Left colon (tissue), 2 donors: ENCODE measurements at places on chromosomes 7 and 10.

DNA sequence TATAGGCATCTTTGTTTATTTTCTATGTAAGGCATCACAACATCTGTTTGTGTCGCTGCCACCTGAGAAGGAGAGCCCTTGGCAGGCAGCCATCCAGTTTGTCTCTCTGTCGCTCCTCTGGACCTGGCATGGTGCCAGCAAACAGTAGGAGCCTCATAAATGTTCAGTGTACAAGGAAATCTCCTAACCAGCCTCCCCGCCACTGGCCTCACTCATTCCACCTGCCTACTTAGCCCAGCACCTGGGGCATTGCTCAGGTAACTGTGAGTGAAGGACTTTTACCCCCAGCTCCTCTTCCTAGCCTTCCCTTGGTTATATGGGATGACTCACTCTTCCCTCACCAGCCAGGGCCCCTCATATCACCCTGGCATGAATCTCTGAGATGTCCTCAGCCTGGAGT is 61.7 kb upstream of the NPTX2 start:
- DNase-seq = peak; percentile 64

- no peak for DNase-seq
Observed at GRCh38 chr7:155455776-155456737, 1.9 kb upstream of the EN2 start.

DNA sequence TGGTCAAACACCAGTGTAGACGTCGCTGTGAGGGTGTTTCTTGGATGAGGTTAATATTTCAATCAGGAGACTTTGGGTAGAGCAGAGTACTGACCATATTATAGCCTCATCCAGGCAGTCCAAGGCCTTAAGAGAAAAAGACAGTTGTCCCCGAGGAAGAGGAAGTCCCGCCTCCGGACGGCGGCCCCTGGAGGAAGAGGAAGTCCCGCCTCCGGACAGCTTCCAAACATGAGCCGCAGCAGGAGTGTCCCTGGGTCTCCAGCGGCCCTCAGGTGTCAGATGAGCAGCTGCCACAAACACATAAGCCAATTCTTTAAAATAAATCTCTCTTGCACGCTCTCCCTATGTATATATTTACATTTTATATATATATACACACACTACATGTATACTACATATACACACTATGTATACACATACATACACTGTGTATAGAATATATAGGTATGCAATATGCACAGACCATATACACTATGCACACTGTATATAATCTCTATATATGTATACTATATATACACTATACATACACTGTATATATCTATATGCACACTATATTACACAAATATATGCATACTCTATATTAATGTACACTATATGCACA is 37.5 kb downstream of the PWWP2B start:
- DNase-seq = peak; percentile 51

DNA sequence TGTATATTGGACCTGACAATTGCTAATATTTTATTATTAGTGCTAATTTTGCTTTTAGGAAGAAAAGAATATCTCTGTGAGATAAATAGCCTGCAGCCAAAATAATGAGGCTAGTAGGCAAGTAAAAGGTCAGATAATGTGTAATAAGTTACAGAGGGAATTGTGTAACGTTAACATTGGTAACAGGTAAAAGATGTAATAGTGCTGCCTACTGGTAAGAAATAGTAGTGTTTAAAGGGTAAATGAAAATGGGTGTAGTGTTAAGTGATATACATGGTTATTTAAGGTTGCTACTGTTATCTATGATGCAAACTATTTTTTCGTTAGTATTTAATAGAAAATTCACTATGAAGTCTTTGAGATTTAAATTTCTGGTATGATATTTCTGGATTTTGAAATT is 9.2 kb upstream of the FOXP2 start:
- no peak for DNase-seq

DNA sequence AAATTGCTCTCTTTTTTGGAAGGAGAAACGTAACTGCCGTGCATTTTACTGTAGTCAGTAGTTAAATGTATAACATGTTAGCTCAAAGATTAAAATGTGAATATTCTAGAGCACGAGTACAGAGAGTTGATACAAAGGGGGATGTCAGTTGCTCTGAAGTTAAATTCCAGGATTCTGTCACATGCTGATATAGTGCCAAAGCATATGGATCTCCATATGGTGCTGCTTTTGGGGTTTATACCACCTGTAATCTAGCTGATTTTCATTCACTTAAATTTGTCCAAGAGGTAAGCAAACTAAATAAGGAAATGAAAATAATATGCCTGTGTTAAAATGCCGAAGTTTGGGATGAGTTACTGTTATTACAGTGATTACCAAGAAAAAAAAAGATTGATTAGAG is 298.6 kb downstream of the EXOC4 start:
- no peak for DNase-seq

DNA sequence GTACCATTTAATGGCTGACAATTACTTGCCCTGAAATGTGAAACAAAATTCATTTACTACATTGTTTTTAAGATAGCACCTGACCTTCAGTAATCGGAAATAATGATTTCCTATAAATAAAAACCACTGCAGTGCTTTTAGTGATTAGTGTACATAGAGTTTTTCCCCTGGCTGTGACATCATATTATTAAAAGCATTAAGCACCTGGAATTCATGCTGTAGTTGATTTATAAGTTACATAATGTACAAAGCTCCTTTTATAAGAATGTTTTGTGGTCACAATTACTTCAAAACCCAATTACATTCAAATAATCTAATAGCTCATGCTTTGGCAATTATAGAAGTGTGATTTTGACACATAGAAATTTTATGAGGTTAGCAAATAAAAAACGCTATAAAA is 44.3 kb upstream of the EIF4H start:
- DNase-seq = no peak

DNA sequence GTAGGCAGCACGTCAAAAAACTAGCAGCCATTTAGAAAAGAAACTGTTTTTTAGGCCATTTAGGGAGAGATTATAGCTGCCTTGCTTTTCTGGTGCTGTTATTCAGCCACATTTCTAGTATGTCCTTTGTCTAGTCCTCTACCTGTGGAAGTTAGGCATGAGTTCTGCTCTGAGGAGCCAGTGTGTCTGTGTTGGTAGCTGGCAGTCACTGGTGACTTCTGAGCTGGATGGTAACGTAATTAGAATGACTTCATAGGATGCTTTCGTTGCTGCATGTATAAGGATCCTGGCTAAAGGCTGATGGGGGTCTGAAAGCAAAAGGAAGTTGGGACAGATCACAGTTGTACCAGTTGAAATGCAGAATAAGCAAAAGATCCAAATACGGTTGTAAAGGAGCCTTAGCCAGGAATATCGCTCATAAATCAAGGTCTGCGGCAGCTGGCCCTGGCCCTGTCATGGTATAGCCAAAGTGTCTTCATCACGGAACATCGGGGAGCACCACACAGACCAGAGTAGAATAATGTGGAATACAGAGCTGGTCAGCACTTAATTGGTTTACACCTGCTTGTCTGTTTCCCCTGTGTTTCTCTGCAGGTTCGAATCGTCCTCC is 226.7 kb downstream of the EXOC4 start:
- no peak for DNase-seq

GRCh38 chr10:113788604-113789083 is 37.2 kb downstream of the PLEKHS1 start:
- no peak for DNase-seq

- no peak for DNase-seq
Observed at GRCh38 chr7:103719070-103719469, 270.4 kb downstream of the RELN start.

DNA sequence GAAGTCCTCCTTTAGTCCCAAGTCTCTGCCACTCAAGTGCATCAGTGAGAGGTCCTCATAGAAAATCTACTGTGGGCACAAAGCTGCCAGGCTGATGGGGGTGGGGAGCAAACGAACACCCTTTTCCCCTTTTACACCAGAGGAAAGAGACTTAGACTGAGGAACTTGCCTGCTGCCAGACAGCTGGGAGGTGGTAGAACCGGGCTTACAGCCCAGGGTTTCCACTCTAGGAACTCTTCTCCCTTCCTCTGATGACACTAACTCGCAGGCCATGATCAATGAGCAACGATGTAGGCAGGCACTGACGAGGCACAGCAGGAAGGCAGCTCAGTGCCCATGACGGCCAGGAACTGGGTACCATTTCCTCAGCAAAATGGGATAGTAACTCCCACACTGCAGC is 11.0 kb upstream of the SH2D4B start:
- DNase-seq = no peak

- no peak for DNase-seq
Observed at GRCh38 chr10:6047847-6048246, 14.3 kb downstream of the IL2RA start.

- no peak for DNase-seq
Observed at GRCh38 chr10:14588084-14588937, 186.4 kb downstream of the FAM107B start.

- DNase-seq = no peak
Observed at GRCh38 chr7:155103839-155104238, 33.7 kb downstream of the HTR5A start.

GRCh38 chr10:112374724-112375541 is 1.0 kb downstream of the ACSL5 start:
- peak; percentile 44 for DNase-seq

GRCh38 chr10:74445493-74445892 is 294.5 kb downstream of the ADK start:
- no peak for DNase-seq

DNA sequence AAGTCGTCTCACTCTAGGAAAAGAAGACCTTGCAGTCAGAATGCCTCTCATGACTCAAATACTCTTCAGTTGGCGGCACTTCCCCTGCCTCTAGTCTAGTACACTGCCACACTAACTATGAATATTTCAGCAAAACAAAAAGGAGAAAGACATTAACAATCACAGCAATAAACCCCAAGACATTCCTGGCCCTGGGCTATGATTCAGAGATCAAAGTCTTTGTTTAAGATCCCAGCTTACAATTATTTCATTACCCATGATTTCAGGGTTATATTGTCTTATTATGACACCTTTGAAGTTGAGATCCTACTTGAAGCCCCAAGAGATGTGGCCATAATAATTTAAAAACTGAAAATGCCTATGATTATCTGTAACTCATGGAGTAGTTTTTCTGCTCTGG is 597.5 kb downstream of the REEP3 start:
- no peak for DNase-seq

- no peak for DNase-seq
Observed at GRCh38 chr10:16141499-16141898, 281.2 kb upstream of the MINDY3 start.

DNA sequence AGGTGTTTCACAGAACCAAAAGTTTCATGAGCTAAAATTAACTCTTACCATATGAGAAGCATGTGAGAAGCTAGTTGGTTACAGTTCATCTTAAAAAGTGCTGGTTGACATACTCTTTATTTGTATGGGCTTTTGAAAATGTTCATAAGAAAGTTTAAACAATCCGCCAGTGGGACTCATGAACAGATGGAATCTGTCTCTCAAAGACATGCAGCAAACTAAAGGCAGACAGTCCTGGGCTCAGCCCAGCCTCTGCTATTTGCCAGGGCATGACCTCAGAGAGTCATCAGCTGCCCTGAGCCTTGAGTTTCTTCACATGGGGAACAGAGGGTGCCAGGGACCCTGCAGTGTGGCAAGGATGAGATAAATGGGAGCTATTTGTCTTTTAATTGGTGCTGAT is 3.2 kb downstream of the PYROXD2 start:
- peak; percentile 22 for DNase-seq

DNA sequence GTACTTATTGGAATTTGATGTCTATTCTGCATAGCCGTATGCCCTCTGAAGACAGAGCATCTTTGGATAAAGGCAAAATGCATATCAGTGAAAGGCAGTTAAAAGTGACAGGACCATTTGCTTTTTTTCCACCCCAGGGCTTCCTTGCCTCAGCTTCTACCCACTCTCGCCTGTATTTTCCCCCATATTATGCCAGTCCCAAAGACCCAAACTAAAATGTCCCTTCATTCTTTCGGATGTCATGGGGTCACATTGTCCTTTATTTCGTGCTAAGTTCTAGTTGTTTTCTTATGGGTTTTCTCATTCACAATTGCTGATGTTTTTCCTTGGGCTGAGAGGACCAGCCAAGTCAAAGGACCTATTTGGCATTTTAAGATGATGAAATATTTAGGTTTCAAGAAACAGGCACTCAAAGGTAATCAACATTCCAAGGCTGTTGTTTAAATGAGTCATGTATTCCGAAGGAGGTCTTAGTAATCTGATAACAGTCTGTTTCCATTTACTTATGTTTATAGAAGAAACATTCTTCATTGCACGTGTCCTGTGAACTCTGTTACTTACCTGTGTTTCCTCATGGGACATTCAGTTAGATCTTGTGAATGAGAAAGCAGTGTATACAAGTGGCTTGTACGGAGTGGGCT is 74.1 kb downstream of the DNAH11 start:
- DNase-seq = no peak

- no peak for DNase-seq
Observed at GRCh38 chr10:42934351-42934811, 142.5 kb upstream of the RET start.

GRCh38 chr10:127151541-127151940 is 44.9 kb downstream of the INSYN2A start:
- no peak for DNase-seq

DNA sequence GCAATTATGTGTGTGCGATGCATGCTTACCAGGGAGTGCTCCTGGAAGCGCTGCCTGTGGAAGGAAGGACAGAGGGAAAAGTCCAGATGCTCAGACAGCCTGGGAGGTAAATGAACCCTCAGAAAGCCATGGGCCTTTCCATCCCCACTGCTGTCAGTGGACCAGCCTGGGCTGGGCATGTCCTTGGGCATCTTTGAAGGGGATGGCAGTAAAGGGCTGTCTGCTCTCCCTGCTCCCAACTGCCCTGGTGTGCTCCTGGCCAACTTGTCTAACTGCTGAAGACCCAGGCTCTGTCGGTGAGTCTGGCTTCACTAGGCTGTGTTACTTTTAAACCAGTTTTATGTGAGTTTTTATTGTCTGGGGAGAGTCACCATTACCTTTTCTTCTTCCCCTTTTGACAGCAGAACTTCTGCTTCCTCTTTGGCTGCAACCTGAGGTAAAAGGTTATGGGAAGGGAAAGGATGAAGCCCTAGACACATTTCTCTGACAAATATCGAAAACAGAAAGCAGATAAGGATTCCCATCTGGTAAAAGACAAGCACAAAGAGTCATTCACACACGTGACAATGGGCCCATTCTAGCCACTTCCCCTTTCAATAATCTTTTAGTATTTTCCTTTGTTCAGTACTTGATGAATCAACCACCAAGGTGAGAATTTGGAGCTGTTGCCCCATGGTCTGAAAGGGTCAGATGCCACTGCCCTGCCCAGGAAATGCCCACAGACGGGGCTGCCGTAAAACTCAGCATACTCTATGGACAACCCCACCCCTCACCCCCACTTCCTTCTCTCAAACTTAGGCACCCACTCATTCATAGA is 27.6 kb upstream of the PIK3AP1 start:
- DNase-seq = no peak
